ENCODE measurements at places on chromosomes 6 and 20.

- no peak for DNase-seq
These were observed at the start of gene PTCHD4 for GRCh38 chr6:48111143-48111506. PTCHD4 (minus strand) TSS chr6:48111197; CDS start chr6:48068957, 42,240 bp downstream.

- no peak for DNase-seq
These were observed 23.3 kb downstream of the HSF2 start for GRCh38 chr6:122422614-122423267.

GRCh38 chr6:44043479-44044153 lies 83.6 kb downstream of the MRPL14 start:
- no peak for DNase-seq

- DNase-seq: no peak
These were observed 220.2 kb downstream of the UST start for GRCh38 chr6:148967011-148967520.

DNA sequence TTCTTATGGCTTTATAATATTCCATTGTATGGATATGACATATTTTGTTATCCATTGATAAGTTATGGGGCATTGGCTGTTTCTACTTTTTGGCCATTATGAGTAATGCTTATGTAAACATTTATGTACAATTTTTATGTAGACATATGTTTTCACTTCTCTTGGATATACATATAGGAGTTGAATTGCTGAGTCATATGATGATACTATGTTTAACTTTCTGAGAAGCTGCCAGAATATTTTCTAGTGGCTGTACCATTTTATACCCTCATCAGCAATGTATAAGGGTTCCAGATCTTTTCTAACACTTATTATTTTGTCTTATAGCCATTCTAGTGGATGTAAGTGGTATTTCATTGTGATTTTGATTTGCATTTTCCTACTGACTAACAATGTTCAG lies 23.1 kb downstream of the OTOR start:
- no peak for DNase-seq

DNA sequence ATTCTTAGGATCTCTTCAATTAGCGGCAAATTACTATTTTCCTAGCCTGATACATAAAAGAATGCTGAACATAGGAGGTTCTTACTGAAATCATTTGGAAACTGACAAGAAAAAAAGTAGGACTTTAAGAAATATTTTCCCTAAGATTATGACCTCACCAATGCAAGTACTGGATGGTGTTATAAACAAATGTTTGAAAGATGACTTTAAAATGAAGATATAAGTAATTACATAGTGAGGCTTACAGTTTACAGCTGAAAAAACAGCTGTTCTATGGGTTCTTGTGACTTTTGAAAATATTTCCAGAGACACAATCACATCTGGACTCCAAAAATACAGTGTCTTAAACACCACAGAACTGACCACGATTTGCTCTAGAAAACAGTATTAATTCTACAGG lies 64.9 kb downstream of the ADAT2 start:
- DNase-seq: no peak

Data from AML-193 (cell line).